Activated CD4-positive, CD25-positive, alpha-beta regulatory T cell treated with anti-CD3 and anti-CD28 coated beads, Interleukin-2, amount 50 U/mL, for 72 hours (primary cell): ENCODE measurements at places on chromosomes 6 and 20.

DNA sequence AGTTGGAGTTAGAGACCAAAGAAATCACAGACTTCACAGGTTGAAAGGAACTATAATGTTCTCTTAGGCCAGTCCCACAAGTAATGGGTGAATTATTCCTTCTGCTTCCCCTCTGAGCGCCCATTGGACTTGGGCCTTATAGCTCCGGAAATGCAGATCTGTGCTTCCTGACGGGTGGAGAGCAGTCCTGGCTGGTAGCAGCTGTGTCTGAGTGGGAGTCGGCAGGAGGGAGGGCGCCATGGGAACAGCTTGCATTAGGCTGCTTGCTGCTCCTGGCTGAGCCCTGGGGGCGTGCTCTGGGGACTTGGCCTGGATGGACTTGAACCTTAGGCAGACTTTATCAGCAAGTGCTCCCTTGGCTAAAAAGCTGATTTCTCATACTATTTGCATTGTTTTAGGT is 18.4 kb upstream of the NUP153 start:
- no peak for DNase-seq

GRCh38 chr6:113873043-113873667 is 16.0 kb downstream of the MARCKS start:
- DNase-seq, result no peak

DNA sequence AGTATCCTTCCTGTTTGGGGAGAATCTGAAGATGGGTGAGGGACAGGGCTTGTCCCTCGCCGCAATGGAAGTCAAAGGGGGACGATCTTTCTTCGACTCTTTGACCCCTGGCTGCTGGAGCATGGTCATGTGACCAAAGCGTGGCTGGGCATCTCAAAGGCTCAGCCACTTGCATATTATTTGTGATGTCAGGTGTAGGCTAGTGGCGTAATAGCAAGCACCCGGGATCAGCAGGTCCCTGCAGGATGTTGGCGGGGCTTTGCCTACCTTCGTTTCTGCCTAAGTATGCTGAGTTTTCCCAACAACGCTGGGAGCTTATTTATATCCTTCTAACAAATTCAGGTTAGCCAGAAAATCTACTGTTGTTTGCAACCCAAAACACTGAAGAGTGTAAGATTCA is 50.3 kb upstream of the IL20RA start:
- no peak for DNase-seq

DNA sequence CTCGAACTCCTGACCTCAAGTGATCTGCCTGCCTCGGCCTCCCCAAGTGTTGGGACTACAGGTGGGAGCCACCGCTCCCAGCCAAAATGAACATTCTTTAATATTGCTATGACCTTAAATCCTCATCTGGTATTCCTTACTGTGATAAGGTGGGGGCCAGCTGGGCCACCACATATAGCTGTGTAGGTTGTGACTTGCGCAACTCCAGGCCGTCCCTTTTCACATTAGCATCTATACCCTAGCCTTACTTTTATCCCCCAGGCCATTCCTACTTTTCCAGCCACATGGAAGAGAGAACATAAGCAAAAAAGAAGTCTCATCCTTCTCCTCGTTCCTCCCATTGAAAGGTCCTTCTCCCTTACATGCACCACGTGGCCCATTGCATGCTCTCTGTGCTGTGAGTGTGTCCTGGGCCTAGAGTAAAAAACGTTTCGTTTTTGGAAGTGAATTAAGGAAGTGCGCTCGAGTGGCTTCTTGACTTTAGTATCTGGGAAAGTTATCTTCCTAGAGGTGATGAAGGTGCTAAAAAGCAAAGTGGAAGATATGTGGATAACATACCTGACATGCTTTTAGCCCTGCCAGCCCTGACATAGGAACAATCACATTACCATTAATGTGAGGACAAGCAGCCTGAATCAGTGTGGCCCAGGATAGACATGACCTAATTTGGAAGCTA is 56.8 kb upstream of the KIF13A start:
- DNase-seq, result no peak

- DNase-seq, result no peak
Observed at GRCh38 chr20:24502661-24503060, 33.2 kb downstream of the SYNDIG1 start.

- no peak for DNase-seq
Observed at GRCh38 chr6:56658326-56658725, 15.6 kb upstream of the DST start.

- no peak for DNase-seq
Observed at GRCh38 chr6:151379933-151380847, 11.2 kb downstream of the ZBTB2 start.

DNA sequence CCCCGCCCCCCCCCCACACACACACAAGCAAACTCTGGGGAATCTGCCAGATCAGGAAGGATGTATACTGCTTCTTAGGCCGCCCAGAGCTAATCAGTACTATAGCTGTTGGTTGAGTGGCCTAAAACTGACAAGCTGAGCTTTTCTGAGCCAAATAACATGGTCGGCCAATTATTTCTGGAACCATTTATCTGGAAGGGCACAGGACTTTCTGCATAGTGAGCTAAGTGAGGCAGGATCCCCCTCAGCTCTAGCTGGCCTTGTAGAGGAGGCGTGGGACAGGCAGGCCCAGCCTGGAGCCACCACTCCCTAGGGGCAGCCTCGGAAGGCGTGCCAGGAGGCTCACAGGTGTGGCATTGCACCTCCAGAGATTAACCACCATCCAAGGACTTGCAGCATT is 200.1 kb downstream of the TMEM242 start:
- DNase-seq, result no peak

DNA sequence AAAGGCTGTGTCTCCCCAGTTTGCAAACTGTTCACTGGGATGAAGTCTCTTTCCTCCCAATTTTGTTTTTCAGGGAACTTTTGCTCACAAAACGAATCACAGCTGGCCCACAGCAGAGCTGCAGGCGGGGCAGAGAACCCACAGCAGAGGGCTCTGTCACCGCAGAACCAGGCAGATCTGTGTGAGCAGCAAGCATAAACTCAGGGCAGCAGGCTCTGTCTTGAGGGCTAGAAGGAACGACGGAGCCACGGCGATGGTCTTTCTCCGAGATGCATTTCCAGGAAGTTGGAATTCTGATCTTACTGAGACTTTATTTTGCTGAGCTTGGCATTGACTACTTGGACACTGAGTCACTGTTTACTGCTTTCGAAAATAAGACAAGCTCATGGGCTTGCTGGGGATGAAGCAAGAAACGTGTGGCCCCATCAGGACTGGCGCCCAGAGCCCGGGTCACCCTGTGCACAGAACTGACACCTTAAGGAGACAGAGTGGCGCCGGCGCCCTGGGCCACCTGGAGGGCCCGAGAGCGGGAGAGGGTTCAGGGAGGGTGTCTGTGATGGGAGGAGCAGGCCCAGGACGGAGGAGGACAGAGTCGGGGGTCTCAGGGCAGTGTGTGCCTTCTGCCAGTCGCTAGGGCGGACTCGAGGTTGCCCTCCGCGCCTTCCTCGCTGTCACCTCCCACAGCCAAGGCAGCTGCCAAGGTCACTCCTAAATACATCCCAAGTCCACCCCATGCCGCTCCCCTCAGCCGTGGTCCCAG is 106.3 kb upstream of the NXT1 start:
- no peak for DNase-seq

- DNase-seq, result no peak
Observed at GRCh38 chr6:18053078-18053477, 65.6 kb upstream of the KIF13A start.

- DNase-seq, result no peak
Observed at GRCh38 chr6:83958241-83958685, 75.3 kb upstream of the MRAP2 start.
